T-helper 22 cell (primary cell): ENCODE measurements at places on chromosomes 12 and 14.

- no peak for DNase-seq
Measured at GRCh38 chr12:76649099-76649498, 89.5 kb upstream of the OSBPL8 start.

DNA sequence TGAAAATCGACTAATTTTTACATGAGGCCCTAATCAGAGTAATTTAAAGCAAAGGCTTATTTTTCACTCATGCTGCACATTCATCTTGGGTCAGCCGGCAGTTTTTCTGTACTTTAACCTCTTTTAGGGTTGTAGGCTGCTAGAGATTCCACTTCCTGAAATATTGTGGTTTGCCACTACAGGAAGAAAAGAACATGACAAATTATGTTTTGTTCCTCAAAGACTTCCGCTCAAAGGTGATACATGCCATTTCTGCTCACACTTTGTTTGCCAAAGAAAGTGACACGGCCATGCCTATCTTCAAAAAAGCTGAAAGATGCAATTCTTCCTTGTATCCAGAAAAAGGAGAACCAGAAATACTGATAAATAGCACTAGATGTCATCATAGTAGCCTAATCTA is 183.4 kb upstream of the PPFIA2 start:
- no peak for DNase-seq

DNA sequence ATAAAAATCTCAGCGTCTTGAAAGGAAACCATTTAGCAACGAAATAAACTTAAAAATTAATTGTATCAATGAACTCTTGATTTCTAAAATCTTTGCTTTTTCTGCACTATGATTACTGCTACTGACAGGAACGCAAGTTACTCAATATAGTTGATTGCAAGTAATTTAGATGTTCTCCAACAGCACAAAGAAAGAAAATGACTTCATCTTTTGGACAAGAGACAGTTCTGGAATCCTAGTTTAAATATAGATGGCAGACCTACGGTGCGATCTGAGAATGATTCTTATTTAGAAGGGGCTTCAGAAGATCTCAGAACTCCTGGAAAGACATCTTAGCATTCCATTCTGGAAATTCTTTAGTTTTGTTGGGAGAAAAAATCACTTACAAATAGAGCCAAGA is 1.4 kb upstream of the SUDS3 start:
- DNase-seq: no peak

DNA sequence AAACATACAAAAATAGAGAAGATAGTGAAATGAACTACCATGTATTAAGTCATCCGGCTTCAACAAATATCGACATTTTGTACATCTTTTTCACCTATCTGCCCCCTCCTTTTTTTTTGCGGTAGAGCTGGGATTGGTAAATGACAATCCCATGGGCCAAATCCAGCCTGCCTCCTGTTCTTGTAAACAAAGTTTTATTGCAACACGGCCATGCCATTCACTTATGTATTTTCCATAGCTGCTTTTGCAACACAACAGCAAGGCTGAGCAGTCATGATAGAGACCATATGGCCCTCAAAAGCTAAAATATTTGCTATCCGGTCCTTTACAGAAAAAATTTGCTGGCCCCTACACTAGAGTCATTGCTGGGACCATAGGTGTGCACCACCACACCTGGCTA is 58.1 kb upstream of the PLEKHG3 start:
- no peak for DNase-seq

DNA sequence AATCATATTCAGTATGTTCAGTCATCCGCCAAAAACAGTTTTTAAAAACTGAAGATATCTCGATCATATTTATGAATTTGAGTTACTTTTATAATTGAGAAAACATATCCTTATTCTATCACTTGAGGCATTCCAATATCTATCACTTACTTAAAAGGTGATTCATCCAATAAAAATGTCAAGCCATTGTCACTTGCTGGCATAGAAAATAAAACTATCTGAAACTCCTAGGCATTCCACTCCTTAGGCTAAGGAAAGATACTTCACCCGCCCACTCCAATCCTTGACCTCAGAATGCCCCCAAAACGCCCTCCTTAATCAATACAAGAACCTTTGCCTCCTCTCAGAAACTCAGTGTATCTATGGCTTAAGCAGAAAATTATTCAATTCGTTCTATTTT is 51.3 kb upstream of the AMIGO2 start:
- no peak for DNase-seq

DNA sequence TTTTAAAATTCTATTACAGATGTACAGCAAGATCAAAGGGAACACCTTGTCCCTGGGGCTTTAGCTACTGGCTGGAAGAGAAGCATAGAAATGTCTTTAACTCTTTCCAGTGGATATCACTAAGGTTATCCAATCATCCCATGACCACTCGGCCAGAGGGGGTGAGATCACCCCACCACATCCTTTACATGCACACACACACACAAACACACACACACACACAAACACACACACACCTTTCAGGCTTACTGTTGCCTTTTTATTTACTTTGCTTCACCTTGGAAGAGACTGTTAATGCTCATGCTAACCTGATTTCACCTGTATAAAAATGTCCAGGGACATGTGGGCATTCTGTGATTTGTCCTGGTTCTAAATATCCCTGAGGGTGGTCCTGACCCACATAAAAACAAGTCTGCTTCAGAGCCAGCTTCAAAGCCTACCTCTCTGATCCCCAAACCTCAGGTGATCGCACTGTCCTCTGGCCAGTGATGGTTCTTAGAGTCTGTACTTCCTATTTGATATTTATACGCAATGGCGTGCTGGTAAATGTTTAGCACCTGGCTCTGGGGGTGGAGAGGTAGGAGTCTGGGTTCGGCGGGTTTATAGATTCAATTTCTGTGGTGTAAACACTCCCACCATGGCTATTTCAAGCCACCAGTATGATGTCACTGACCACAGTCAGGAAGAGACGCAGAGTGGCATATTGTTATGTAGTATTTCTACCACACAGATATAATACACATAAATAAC is 166.1 kb upstream of the EEA1 start:
- DNase-seq: no peak

GRCh38 chr14:94769391-94770250 is at the start of gene GSC:
TSS of gene GSC (minus strand) at chr14:94770113. CDS start at chr14:94770015, 98 bp downstream.
- no peak for DNase-seq

DNA sequence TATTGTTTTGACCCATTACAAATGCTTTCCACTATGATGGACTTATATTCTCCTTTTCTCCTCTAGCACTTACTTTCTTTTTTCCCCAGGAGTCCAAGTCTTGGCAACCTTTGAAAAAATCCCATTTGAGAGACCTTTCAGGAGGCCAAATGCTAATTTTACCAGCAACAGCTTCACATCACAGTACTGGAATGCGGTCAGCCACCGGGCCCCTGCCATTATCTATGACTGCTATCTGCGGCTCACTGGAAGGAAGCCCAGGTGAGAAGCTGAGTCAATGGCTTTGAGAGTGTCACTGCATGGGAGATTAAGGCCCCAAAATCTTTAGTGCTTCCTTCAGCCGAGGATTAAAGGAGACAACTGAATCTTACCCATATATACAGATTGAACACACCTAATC is 64.2 kb downstream of the ERGIC2 start:
- DNase-seq: no peak

GRCh38 chr12:58927120-58927519 is 6.8 kb upstream of the LRIG3 start:
- DNase-seq: no peak

- no peak for DNase-seq
Measured at GRCh38 chr12:38811814-38812356, 93.5 kb downstream of the CPNE8 start.

DNA sequence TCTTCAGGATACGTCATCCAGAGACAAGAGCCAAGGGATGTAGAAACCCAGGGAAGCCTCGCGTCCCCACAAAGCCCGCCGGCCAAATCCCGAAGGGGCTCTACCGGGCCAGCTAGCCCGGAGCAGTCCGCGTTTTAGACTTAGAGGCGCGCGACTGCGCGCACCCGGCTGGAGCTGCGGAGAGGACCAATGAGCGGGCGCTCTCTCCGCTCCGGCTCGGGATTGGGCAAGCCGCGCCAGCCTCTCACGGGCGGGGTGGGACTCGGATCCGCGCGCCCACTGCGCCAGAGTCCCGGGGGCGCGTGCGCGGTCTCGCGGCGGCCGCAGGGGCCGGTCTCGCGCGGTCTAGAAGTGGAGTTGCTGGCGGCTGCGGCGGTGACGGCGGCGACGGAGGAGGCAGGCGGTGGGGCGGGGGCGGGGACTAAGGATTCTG is 241 bp upstream of the PALS1 start:
- peak; percentile 84 for DNase-seq

DNA sequence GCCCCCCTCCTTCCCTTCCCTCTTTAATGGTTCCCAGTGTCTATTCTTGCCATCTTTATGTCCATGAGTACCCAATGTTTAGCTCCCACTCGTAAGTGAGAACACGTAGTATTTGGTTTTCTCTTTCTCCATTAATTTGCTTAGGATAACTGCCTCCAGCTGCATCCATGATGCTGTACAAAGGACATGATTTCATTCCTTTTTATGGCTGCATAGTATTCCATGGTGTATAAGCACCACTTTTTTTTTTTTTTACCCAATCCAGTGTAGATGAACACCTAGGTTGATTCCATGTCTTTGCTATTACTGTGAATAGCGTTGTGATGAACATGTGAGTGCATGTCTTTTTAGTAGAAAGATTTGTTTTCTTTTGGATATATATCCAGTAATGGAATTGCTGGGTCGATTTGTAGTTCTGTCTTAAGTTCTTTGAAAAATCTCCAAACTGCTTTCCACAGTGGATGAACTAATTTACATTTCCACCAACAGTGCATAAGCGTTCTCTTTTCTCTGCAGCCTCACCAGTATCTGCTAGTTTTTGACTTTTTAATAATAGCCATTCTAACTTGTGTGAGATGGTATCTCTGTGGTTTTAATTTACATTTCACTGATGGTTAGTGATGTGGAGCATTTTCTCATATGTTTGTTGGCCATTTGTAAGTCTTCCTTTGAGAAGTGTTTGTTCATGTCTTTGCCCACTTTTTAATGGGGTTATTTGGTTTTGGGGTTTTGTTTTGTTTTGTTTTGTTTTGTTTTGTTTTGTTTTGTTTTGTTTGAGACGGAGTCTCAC is 26.0 kb downstream of the RPS29 start:
- DNase-seq: no peak

- peak; percentile 29 for DNase-seq
Measured at GRCh38 chr14:105168979-105169507, 467 bp upstream of the JAG2 start.

- peak; percentile 46 for DNase-seq
Measured at GRCh38 chr14:76908834-76909233, 82.6 kb downstream of the LRRC74A start.

GRCh38 chr14:93743270-93744060 is 44.8 kb downstream of the PRIMA1 start:
- no peak for DNase-seq

DNA sequence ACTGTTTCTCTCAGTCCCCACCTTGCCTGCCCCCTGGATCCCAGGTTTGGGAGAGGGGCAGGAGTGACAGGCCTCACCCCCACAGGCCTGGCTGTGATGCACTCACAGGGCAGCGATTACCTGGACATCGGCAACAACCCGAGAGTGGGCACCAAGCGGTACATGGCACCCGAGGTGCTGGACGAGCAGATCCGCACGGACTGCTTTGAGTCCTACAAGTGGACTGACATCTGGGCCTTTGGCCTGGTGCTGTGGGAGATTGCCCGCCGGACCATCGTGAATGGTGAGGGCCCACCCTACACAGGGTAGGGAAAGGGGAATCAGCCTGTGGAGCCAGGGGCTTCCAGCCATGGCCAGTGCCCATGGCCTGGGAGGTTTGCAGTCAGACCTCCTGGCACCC is 8.6 kb downstream of the ACVRL1 start:
- no peak for DNase-seq

DNA sequence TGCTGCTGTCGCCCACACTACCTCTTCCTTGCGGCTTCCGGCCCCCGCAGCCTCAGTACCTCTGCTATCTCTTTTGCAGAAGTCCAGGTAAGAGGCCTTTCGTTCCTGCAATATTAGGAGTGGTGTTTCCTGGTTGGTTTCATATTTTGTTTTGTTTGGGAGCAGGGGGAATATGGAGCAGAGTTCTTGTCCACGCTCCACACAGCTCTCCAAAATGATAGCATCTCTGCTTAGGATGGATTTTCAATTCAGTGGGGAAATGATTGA is 768 bp downstream of the OXA1L start:
- DNase-seq: no peak

DNA sequence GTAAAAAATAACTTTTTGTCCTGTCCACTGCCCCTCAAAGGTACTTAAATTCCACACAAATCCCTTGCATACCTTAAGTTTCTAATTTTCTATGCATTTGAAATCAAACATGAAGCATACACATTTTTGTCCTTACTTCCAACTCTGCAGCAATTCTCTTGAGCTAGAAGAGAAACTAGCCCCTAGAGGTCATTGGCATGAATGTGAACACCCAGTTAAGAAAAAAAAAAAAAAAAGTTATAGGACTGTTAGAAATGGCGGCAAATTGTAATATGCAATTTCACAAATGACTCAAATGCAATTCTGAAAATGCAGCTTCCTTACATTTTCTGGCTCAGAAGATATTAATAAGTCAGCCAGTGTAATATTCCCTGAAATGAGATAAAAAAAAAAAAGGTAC is 4.6 kb upstream of the ESR2 start:
- no peak for DNase-seq

DNA sequence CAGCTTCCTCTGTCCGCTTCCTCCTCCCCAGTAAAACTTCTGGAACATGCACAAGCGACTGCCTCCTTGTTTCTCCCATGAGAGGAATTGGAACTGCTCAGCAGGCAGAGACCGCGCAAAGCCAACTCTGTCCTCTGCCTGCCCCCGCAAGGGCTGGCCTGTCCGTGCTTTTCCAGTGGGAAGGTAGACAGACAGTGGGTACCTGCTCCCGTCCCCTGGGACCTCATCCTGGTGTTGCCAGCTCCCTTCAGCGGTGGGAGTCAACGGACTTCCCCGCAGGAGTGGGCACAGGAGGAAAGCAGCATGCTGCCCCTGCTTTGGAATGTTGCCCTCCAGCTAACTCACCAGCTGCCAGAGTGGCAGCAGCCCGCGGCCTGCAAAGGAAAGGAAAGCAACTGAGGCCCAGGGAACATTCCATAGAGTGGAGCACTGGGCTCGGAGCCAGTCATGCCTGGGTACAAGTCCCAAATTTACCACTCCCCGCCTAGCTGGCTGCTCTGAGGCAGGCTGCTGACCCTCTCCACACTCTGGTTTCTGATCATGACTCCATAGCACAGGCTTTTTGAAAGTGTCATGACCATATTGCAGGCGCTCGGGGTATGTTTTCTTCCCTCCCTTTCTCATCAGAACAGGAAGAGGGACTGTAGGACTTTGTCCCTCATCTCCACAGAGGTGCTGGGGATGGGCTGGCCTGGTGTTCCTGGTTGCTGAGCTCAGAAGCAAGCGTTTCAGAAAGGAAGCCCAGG is 89.2 kb upstream of the CLMN start:
- no peak for DNase-seq

DNA sequence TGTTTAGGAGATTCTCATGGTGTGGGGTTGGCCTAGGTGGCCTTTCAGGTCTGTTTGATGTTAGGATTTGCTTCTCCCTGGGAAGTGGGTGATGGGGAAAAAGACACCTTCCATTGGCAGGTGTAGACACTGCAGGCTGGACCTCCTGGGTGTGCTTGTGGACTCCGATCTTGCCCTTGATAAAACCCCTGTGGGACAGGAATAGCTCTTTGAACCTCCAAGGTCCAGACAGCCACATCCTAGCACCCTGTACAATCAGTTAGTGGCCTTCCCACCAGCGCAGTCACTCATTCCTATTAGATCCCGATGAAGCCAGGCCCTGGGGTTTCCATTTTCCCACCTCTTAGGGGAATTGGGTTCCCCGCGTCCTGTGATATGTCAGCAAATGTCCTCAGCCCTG is 28.5 kb downstream of the MEG3 start:
- no peak for DNase-seq
